Stimulated activated CD4-positive, alpha-beta T cell treated with anti-CD3 and anti-CD28 coated beads, Interleukin-1b, Interleukin-23, amount 100 ng/mL, for 1 hour (primary cell): ENCODE measurements at places on chromosomes 4 and X.

DNA sequence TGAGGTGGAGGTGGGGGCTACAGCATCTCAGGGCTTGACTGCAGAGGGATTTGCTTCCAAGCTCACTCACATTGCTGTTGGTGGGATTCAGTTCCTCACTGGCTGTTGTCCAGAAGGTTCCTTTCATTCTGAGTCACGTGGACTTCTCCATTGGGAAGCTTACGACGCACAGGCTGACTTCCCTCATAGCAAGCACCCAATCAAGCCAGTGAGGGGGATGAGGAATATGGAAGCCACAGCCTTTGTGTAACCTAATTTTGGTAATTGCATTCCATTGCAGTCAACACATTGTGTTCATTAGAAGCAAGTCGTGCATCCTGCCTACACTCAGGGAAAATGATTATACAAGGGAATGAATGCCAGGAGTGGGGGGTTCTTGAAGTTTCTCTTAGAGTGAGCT lies 32.7 kb upstream of the MXRA5 start:
- DNase-seq, result no peak

DNA sequence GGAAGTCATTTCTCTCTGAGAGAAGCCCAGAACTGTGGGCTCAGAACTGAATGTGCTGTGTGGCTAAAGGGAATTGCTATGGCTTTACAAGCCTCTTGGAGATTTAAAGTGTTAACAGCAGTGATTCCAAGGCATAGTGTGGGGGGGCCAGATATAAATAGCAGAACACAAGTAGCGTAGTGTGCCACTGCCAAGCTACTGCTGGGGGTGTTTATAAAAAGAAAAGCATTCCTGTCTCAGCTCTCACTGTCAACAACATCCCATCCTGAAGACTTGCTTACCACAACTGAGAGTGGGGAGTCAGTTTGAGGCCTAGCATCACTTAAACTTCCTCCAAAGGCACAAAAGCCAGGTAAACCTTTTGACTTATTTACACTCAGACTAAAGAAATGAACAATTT lies at the start of gene ART3:
ART3 (plus strand) TSS at position 242 of the 400 bp plus-strand sequence. CDS start 1,181 bp downstream, outside the sequence.
- no peak for DNase-seq

DNA sequence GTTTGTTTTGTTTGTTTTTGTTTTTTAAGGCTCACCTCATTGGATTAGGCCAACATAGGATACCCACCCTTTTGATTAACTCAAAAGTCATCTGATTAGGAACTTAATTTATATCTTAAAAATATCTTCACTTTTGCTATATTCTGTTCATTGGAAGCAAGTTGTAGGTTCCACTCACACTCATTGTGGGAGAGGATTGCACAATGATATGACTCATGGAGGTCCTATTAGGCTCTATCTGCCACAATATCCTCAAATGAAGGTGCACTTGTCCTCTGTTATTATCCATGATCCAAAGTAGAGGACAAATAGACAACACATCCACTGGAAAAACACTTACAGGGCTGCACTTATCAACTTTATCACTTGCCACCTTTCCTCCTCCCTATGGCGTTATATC lies 60.5 kb upstream of the ADAMTS3 start:
- no peak for DNase-seq

DNA sequence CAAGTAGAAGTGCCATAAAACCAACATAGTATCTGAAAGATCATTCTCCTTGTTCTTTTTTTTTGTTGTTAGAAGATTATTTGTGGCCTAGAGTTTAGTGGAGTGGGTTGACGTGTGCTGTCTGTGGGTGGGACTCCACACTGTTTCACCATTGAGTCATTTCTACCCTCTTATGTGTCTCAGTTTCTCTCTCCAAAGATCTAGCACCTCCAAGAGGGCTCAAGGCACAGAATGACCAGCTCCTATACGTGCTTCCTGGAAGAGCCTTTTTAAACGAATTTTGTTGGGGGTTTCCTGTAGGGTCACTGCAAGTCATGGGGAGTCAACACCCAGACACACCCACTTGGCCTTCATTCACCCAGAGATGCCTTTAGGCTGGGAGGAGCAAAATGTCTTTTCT lies 150.1 kb downstream of the KLF8 start:
- no peak for DNase-seq

- DNase-seq, result no peak
Measured at GRCh38 chr4:109434007-109434971, 674 bp downstream of the SEC24B start.

DNA sequence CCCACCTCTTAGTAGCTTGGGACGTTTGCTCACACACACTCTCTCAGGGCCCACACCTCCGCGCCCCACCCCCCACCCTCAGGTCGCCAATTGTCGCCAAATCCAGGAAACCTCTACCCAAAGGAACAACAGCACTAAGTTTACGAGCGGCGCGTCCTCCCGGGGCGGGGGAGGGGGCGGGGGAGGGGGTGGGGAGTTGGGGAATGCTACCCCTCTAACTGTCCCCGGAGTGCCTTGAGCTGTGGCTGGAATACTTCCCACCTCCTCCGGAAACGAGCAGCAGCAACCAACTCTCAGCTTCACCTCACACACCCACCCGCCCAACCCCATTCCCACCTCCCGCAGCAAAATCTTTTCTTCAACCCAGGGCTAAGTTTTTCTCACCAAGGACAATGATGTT lies 135.6 kb upstream of the ZIC3 start:
- no peak for DNase-seq

- no peak for DNase-seq
Measured at GRCh38 chr4:142367418-142368180, 478.5 kb downstream of the INPP4B start.

DNA sequence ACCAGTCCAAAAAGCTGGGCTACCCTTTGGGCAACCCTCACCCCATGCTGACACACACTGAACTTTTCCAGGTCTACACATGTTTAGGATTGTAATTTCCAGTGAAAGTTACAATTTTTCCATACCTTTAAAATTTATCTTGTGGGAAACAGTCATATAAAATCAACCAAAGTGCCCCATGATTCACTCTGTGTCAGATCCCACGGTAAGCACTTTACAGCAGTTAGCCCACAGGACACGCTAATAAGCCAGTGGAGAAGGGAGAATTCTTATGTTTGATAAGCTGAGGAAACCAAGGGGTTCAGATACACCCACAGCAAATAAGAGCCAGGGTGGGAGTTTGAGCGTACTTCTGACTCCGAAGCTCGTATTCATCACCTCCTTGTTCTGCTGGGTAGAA lies 72.4 kb upstream of the TBL1X start:
- DNase-seq, result no peak

DNA sequence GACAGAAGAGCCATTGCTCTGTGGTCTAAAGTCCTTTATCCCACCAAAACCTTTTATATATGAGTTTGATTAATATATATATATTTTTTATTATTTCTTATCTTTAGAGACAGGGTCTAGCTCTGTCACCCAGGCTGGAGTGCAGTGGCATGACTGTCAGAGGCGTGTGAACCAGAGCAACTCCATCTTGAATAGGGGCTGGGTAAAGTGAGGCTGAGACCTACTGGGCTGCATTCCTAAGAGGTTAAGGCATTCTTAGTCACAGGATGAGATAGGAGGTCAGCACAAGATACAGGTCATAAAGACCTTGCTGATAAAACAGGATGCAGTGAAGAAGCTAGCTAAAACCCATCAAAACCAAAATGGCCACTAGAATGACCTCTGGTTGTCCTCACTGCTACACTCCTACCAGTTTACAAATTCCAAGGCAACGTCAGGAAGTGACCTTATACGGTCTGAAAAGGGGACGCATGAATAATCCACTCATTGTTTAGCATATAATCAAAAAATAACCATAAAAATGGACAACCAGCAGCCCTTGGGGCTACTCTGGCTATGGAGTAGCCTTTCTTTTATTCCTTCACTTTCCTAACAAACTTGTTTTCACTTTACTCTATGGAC lies 10.5 kb downstream of the TBCK start:
- no peak for DNase-seq

GRCh38 chr4:36187723-36188333 lies 56.5 kb downstream of the ARAP2 start:
- DNase-seq, result no peak
